ENCODE measurements at places on chromosomes 3 and 15. TPM values are rescaled to one million over a fixed set of nuclear protein-coding genes. Genes with fewer than 3 reads are reported as not detected.
A peak's percentile ranks its signal among the peaks of the same experiment; 100 is the strongest.

DNA sequence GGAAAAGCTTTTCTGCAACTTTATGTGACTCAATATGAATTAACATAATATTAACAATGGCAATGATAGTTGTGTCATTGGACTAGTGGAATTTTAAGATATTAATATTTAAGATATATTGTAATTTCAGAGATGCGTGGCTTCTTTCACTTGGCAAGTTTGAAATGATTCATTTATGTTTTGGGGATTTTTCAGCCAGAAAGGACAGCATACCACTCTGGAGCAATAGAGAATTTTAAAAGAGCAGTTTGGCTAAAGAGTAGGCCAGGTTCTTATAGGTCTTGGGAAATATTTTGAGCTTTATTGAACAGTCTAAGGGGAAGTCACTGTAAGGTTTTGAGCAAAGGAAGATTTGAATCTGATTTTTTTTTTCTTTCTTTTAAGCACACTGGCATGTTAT is 16.5 kb downstream of the GMPS start:
- DNase-seq: no peak

- DNase-seq: no peak
Observed at GRCh38 chr15:83999396-84000135, 236.0 kb upstream of the GOLGA6L4 start.

GRCh38 chr15:94110476-94111130 is 120.8 kb upstream of the MCTP2 start:
- DNase-seq: no peak

Gene HES1
- total RNA-seq: 48.4 TPM

GRCh38 chr3:9736831-9737230 is 5.3 kb downstream of the BRPF1 start:
- no peak for DNase-seq

DNA sequence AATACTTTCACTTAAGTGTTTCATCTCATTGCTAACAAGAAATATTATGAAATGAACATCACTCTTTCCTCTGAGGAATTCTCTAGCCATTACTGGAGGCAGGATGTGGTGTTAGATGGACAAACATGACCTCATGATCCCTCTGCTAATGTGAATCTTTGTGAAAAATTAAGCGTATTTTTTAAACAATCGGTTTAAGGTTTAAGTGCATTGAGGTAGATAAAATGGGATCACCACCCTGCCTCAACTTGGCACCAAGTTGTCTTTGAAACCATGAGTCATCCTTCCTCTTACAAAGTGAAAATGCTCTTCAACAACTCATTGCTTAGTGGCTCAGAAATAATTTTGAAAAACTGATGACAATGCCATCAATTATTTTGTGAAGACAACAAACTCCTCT is 76.0 kb upstream of the DCBLD2 start:
- DNase-seq: no peak

- no peak for DNase-seq
Observed at GRCh38 chr15:34883042-34883441, 86.5 kb downstream of the AQR start.

DNA sequence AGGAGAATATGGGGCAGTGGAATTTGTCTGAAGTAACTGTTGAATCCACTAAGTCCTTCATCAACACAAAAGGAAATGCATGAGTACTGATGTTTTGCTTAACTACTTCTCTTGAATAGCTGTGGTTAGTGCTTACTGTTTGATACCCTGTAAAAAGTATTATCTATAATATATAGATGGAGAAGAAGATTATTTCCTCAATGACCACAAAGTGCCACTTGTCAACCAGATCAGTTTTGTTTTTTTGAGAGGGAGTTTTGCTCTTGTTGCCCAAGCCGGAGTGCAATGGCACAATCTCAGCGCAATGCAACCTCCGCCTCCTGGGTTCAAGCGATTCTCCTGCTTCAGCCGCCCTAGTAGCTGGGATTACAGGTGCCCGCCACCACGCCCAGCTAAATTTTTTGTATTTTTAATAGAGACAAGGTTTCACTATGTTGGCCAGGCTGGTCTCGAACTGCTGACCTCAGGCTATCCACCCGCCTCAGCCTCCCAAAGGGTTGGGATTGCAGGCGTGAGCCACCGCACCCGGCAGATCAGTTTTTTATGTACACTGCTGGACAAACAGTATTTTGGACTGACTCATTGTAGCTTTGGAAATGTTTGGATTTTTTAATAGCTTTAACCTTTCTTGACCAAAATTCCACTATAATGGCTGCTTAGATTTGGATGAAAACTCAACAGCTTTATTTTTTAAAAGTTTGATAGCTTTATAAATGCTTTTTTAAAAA is 1.5 kb upstream of the RPLP1 start:
- DNase-seq: no peak

- DNase-seq: no peak
Observed at GRCh38 chr3:62749657-62750056, 125.6 kb downstream of the CADPS start.

DNA sequence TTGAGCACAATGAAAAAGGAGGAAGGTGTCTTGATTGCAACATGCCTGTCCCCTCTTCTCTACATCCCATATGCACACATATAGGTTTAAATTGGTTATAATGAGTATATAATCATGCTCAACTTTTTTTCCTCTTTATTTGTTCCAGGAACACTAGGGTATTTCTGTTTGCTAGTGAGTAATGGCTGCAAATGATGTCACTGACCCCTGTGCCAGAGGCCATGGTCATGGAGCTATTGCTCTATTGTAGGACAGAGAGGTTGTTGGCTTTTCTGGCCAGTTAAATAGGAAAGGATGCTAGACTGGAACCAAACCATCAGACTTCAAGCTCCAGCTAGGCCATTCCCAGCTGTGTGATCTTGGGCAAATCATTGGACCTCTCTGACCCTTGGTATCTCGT is 9.6 kb downstream of the ARHGEF3 start:
- DNase-seq: no peak

Gene ARPP21
- not detected for total RNA-seq

DNA sequence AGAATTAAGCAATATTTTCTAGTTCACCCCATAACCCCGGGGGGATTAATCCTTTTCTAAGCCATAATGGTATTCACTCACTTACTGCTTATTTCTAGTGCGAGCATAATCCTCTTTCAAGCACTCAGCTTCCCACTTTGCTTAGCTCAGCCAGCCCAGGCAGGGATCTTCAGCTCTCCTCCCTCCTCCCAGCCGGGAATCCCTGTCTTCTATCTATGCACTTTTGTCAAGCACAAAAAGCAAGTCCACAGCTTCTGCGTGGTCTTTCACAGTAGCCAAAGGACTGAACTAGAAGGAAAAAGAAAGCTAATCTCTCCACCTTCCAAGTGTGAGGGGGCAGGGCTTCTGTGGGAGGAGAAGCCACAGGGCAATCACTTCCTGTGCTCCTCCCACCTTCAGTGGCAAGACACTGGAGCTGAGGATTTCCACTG is 62.8 kb downstream of the PEX5L start:
- no peak for DNase-seq

DNA sequence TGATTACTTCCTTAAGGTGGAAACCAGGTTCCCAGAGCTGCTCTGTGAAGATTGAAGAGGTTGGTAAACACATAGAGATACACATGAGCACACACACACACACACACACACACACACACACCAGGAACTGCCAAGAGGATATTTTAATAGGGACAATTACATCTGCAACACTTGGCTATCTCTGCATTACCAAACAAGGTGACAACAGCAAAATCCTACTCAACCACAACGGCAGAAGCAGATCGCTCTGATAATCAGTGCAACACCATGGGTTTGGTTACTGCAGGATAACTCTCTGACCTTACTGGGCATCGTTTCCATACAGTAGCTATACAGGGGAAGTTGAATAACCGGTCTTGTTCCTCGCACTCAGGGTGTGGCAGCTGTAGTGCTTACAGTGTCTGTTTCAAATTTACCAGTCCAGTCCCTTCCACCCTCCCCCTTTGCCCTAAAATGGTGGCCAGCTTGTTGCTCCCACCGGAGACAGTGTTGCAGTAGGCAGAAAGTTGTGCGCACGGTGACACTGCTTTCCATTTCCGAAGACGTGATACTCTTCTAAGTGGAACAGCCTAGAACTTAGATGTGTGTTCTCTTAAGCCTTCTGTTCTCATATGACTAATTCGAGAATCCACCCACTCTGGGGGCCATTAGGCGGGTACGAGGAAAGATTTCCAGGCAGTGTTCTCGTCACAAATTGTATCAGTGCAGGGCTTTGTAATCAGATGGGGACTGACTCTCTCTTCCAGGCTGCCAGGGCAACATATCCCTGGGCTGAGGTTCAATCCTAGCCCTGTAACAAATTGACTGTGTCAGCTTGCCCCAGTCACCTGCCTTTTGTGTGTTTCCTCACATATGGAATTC is 176.2 kb downstream of the P3H2 start:
- DNase-seq: no peak

- DNase-seq: peak; percentile 76
Observed at GRCh38 chr3:196740481-196741248, 1.0 kb downstream of the PAK2 start.

DNA sequence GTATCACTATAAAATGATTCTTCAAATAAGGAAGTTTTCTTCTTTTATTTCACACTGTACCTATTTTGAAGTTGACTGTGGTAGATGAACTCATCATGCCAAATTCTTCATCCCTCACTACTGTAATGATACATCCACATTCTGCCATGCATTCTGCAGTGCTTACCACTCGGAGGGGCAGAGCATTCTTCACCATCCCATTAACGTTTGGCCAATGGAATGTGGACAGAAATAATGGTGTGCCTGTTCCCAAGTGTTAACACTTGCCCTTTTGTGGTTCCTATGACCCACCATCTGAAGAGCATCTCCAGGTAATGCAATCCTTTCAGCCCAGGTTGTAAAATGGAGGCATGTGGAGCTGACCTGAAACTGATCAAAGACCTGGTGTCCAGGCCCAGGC is 18.6 kb downstream of the GOLIM4 start:
- no peak for DNase-seq

DNA sequence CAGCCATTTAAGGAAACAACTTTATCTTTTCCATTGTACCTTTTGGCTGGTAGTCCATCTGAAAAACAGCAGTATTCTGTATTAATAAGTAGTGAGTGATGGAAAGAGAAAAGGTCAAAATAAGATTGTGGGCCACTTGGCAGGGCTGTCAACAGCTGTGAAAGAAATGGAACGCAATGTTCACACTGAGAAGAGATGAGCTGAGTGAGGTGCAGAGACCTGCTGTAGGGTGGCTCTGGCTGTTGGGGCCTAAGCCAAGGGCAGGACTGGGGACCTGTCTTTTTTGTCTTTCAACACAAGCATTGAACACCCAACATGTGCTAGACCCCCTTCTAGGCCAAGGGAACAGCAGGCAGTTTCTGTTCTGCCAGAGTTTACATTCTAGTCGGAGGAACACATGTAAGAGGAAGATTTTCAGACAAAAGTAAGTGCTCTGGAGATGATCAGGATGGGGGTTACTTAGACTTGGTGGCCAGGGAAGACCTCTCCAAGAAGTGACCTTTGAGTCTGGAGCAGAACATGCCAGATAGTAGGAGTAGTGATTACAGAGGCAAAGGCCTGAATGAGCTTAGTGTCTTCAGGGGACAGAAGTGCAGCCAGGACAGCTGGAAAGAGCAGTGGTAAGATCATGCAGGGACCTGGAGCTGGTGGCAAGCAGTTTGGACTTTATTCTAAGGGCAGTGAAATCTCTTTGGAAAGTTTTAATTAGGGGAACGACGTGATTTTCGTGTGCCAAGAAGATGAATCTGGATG is 29.6 kb downstream of the TSEN2 start:
- DNase-seq: no peak

Gene HYKK
- 2.2 TPM for total RNA-seq

Gene PPM1L
- total RNA-seq: 12.8 TPM

DNA sequence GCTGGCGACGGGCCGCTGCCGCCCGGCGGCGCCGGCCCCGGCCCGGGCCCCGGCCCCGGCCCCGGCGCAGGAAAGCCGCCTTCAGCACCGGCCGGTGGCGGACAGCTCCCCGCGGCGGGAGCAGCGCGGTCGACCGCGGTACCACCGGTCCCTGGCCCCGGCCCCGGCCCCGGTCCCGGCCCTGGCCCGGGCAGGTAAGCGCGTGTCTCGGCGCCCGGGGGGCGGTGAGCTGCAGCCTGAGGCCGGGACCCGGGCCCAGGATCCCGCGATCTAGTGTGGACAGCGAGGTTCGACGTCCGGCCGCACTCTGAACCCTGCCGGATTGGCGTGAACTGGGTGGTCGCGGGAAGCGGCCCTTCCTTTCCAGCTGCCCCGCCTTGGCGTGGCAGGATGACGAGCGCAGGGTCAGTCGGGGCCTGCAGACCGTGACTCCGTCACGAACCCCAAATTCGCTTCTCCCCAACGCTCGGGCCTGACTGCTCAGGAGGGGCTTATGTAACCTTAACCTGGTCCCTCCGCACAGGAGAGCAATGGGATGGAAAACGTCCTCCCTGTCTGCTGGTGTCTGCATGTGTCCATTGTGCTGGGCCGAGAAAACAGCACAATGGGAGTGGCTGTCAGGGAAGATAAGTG is 472 bp downstream of the BSN start:
- peak; percentile 88 for DNase-seq

DNA sequence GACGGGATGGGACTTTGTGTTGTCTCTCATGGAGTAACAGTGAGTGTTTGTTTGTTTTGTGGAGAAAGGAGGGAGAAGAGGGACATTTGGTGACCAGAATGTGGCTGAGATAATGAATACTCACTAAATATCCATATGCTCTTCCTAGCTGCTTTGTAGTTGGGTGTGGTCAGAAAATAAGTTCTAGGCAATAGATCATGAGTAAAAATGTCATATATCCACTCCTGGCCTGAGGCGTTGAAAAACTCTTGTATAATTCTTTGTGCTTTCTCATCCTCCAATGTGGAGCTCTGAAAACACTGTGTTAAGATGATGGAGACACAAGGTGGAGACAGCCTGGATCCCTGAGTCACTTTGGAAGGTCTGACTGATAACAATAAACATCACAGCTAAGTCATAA is 28.0 kb upstream of the IL16 start:
- no peak for DNase-seq

- DNase-seq: no peak
Observed at GRCh38 chr15:95663156-95664100, 667.1 kb upstream of the NR2F2 start.
